Right cardiac atrium (tissue), 5 donors: ENCODE measurements at places on chromosomes 1 and 21. TPM values are rescaled to one million over a fixed set of nuclear protein-coding genes. Genes with fewer than 3 reads are reported as not detected.

The TMEM52 gene
- 0.89 TPM for total RNA-seq

DNA sequence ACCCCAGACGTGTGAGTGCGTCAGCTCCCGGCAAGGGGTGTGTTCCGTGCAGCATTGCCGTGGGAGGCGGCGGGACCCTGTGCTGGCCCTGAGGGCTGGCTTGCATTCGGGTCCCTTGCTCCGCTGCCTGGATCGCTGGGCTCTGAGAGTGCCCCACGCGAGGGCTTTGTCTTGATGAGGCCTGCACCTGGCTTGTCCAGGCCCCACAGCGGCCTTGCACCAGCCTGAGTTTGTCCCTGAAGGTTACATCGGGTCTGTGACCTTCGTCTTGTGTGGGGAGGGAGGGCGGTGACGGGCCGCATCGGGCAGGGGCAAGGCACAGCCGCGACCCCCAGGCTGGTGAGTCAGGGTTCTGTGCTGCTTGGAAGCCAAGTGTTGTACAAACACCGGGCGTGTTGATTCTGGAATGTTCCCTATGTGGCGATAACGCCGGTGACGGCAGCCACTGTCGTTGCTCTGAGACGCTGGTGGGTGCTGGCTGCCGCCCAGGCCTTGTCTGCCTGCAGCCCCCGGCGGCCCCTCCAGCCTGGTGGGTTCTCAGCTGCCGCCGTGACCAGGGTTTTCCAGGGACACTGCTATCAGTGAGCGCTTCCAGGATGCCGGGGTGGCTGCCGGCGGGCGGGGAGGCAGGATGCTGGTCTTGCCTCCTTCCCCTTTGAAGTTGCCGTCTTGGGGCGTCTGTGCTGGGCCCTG is 42.9 kb downstream of the SLX9 start:
- peak; percentile 91 for DNase-seq

- DNase-seq = peak; percentile 83
Observed at GRCh38 chr1:20589331-20590278, 708 bp downstream of the CDA start.

The DTL gene
- total RNA-seq = 0.14 TPM

The DEPDC1 gene
- 0.89 TPM for total RNA-seq

- no peak for DNase-seq
Observed at GRCh38 chr1:211606332-211606913, 27.5 kb upstream of the SLC30A1 start.

DNA sequence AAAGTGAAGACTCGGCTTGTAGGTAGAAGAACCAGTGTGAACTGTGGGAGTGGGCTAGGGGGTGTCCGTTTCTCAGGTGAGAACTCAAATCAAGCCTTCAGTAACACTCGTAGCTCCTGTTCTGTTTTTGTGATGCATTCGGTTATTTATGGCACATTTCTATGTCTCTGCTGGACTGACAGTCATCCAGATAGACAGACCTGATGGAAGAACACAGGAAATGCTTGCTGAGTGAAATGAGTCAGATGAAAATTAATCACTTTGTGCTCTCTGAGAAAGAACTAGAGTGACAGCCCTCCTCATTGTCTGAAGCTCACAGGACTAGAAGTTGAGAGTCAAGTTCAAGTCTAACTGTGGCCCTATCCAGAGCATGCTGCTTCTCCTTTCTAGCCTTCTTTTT is 360.1 kb upstream of the PLXNA2 start:
- DNase-seq = no peak

GRCh38 chr1:234885601-234886000 is 243.0 kb downstream of the TOMM20 start:
- DNase-seq = peak; percentile 34

DNA sequence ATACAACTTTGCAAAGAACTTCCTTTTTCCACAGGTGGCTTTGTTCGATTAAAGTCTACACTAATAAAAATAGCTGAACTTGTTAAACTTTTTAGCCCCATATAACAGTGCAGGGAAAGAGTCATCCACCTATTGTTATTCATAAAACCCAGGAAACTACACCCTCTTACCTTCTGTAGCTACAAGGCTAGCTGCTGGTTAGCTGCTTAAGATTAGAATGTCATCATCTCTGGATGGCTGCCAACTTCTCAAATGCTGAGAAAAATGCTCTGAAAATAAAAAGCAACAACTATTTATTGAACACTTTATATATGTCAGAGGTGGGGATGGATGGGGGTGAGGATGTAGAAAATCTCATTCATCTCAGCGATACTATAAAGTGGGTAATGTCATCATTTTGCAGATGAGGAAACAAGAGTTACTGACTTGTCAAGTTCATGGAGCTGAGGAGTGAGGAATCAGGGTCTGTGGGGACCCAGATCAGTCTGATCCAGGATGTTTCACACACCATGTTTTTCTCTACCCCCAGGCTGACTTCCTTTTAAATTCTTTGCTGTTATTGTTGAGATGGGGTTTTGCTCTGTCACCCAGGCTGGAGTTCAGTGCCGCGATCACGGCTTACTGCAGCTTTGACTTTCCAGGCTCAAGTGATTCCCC is 17.1 kb downstream of the ATP5PF start:
- no peak for DNase-seq

The SLC9C2 gene
- total RNA-seq = 0.31 TPM

The LCE1D gene
- not detected for total RNA-seq

DNA sequence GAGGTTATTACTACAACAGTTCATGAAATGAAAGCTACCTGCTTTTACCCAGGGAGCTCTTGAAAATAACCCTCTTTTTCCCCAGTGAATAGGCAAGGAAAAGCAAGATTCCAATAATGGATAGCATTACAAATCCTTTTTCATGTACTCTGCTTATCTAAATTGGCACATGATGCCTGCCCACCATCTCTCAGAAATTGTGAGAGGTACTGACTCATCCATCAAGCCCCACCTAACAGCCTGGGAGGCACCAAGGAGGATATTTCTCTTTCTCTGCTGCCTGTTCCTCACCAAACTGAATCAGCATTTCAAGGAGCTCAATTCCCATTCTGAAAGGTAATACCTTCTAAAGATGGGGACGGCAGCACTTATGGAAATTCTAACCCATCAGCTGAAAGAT is 34.4 kb downstream of the PALMD start:
- DNase-seq = no peak

DNA sequence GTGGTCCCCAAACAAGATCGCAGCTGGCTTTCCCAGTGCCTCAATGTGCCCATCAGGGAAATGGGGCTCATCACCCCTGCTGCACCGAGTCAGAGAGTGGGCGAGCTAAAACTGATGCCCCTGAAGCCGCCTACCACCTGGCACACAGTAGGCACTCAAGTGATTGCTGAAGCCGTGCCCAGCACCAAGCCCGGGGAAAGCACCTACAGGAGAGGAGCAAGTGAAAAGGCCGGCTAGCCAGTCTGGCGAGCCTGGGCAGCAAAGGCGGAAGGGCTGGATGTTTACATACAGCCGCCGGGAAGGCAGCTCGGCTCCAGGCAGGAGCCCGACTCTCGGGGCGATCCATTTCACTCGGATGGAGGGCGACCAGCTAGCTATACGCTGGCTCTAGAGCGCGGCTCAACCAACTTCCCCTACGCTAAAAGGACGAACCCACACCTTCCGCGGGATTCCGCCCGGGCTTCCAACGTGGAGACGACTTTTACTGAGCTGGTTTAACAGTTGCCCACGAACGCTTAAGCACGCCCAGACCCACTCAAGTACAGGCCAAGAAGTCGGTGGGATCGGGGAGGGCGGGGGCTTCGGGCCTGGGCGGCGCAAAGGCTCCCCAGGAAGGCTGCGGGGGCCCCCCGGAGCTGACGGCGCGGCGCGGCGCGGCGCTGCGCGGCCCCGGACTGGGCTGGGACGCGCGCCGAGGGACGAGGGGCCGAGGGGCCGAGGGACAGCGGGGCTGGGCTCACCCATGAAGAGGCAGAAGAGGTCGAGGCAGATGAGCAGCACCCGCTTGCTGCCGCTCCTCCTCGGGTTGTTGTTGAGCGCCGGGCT is 1.0 kb downstream of the PLPP3 start:
- DNase-seq = peak; percentile 55

DNA sequence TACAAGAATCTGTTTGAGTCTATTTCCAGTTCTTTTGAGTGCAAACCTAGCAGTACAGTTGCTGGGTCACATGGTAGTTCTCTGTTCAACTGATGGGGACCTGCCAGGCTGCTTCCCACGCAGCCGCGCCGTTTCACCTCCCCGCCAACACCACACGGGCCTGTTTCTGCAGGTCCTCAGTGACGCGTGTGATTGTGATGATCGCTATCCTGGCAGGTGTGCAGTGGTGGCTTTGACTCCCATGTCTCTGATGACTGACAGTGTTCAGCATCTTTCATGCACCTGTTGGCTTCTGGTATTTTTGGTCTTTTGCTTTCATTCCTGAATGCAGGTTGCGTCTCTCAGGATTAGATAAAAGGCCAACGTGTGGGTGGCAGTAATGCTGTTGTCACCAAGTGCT is 41.6 kb downstream of the FAAP20 start:
- DNase-seq = no peak

GRCh38 chr1:34162852-34163766 is 1.9 kb downstream of the CSMD2 start:
- DNase-seq = peak; percentile 87

The AMIGO1 gene
- 12.2 TPM for total RNA-seq

The ELAPOR1 gene
- total RNA-seq = 0.31 TPM

DNA sequence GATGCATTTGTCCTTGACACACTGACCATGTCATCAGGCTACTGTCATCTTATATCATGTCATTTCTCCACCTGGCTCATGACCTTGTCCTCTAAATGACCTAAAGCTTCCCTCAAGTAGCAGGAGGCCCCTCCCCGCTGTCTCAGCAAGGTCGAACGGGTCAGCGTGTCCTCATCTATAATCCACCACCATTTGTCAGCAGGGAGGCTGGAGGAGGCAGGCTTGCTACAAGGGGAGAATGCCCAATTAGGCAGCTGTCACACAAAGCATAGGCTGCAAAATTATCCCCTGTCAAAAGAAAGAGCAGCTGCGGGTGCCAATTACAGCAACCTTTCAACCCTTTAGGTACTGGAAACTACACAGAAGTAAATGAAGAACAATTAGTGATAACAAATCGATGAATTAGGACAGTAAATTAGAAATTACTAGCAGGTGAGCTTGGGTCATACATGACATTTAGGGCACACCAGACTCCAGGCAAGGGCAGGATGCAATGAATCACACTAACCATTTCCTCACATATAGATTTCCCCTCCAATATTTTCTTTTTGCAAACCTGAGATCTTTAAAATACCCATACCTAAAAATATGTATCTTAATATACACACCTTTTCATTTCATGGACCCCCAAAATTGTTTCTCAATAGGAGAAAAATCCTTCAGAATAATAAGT is 61.2 kb downstream of the NRIP1 start:
- DNase-seq = peak; percentile 39

The PLPPR4 gene
- 0.44 TPM for total RNA-seq

DNA sequence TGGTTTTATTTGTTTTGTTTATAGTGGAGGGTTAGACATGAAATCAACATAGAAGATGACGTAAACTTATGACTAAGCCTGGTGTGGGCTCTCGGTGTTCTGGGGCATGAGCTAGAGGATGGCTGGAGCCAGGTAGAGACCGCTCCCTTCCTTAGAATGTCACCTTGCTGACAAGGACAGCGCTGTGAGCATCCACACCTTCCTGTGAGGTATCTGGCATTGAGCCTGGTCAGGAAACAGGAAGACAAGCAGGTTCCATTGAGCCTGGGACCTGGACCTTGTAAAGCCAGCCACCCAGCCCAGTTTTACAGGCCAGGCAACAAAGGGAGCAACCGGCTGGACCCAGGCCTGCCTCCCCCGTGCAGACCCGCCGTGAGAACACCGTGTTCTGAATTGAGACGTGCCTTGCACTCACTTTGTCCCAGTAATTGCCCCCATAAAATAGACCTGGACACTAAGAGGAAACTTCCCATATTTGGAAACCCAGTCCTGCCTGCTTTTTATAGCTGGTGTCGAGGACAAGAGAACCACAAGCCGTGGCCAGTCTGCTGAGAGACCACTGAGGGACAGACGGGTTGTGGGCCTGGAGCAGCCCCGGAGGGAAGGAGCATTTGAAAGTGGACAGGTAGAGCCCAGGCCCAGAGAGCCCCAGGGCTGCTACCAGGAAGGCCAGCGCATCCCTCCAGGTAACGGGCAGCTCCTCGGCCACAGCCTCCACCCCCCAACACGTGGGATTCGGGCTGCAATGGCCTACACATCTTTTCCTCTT is 78.0 kb downstream of the PDE9A start:
- DNase-seq = no peak

GRCh38 chr21:14617871-14618270 is 71.8 kb upstream of the SAMSN1 start:
- DNase-seq = no peak

DNA sequence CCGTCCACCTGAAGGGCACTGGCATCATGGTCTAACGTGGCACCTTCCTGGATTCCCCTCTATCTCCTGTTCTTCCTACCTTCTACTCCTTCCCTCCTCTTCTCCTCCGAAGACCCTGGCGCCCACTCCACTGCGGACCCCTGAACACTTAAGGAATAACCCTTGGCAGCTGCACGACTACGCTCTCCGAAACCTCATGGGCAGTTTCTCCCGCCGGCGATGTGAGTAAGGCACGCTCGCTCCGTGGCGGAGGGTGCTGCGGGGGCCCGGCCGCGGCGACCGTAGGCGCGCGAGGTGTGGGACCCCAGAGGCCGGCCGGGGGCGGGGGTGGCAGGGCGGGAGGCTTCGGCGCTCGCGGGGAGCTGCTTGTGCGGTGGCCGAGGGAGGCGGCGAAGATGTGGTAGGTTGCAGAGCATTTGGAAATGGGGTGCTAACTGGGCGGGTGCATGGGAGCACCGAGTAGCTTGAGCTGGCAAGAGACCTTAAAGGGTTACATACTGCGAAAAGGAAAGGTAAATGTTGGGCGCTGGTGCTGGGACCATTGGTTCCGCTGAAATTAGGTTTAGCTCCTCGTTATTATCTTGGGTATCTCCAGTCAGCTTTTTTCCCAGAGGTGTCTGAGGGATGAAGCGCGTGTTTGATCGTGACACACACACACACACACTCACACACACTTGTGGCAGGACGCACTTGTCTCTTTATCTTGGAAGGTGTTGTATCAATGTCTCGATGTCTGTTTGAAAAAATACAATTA is 876 bp downstream of the LRRC7 start:
- DNase-seq = no peak

The ZBTB8A gene
- total RNA-seq = 4.1 TPM
